ENCODE measurements at places on chromosomes 7 and 10.

DNA sequence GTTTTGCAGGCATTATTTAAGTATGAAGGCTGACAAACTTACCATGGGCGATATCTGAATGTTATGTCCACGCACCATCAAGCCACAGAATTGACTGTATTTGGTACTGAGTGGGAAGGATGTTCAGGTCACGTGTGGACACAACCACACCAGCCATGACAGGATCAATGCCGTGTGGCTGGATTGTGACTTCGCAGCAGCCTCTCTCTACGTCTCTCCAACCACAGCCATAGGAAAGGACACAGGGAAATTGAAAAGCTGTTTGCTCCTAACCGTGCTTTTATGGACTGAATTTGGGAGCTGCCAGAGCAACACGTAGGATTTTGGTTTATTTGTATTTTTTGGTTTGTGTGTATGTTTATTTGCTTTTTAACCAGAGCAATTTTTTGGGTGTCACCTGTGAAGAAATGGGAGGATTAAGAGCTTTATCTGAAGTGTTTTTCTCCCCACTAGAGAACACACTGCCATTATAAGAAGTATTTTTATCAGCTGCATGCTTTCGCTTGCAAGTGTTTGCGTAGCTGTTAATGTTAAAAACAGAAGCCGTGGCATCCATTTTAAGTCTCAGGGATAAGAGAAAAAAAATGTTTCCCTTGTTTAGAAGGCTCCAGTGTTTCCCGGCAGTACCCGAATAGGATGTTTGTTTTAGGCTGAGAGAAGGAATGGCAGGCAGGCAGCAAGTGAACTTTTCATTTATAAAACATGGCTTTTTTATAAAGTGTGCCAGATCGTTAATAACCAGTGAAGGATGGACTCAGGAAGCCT, 401.1 kb upstream of the NFE2L3 start:
- DNase-seq = no peak

DNA sequence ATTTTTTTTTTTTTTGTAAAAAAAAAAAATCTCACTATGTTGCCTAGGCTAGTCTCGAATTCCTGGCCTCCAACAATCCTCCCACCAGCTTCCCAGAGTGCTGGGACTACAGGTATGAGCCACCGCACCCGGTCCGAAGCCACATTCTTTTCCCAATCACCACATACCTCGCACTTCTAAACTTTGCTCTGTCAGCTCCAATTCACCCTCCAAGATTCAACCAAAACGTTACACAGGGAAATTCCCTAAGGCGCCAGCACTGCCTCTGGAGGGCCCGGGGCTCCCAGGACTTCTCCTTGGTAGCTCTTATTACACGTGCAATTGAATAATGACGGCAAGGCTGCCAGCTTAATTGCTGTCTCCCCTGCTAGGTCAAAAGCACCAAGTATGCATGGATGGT, 10.3 kb upstream of the DNAAF5 start:
- no peak for DNase-seq

GRCh38 chr7:69166979-69167516, 431.2 kb upstream of the AUTS2 start:
- peak; percentile 97 for DNase-seq

DNA sequence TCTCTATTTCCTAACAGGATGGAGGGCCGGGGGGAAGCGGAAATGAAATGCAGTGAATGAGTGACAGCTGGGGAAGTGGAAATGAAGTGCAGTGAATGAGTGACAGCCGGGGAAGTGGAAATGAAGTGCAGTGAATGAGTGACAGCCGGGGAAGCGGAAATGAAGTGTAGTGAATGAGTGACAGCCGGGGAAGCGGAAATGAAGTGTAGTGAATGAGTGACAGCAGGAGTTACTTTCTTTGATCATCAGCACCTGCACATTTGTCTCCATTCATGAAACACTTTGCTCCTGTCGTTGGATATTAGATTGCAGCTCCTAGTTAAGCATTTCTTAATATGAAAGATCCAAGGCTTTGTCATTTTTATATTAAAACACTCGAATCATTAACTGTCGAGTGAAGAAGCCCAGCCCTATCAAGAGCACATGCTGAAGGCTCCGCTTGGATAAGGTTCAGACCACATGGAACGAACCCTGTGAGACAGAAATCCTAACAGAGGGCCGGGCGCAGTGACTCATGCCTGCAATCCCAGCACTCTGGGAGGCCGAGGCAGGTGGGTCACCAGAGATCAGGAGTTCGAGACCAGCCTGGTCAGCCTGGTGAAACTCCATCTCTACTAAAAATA, 406.0 kb upstream of the ADARB2 start:
- DNase-seq = no peak

DNA sequence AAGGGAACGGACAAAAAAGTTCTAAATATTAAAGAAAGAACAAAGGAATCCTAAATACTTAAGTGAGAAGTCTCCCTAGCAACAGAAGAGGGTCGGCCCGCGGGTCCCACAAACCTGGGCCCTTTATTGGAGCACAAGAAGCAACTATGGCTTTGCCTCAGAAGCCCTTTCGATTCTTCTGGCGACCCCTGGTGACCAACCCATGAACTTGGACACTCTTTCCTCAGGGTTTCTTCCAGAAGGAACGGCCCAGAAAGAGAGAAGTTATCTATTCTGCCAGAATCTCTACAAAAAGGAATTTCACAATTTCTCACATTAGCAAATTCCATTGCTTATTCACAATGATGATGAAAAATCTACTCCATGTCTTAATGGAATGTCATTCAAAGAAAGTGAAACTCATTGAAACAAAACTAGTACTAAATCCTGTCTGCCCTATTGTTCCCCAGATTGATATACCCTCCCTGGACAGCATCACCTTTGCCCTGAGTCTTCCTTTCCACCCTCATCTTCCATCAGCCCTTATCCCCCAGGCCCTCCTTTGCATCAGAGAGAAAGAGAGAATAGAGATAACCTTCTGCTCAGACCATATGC, 43.7 kb downstream of the CPVL start:
- peak; percentile 26 for DNase-seq

All from NCI-H1105 treated with DMSO at 0.1 percent for 48 hours (cell line).